ENCODE measurements at places on chromosomes 1 and 21. TPM values are rescaled to one million over a fixed set of nuclear protein-coding genes. Genes with fewer than 3 reads are reported as not detected.

CELA2B gene
- not detected for total RNA-seq

FCRL1 gene
- total RNA-seq, result not detected

CIART gene
- 15.6 TPM for total RNA-seq

SHISAL2A gene
- 0.44 TPM for total RNA-seq

TOR1AIP1 gene
- 25.2 TPM for total RNA-seq

MEGF6 gene
- total RNA-seq, result 21.3 TPM

FBXO2 gene
- 28.9 TPM for total RNA-seq

TLR5 gene
- total RNA-seq, result not detected

GRCh38 chr1:110548381-110548780 lies 29.4 kb upstream of the KCNA10 start:
- no peaks in the 10 kb centered on the region for H3K27me3 ChIP-seq
- H3K36me3 ChIP-seq, result no peaks in the 10 kb centered on the region
- no peak overlapping the region for H3K27ac ChIP-seq
- H3K4me3 ChIP-seq, result no peak overlapping the region
- DNase-seq, result peak; percentile 61

GRCh38 chr1:157496121-157496526 lies 56.2 kb downstream of the FCRL5 start:
- no peak overlapping the region for H3K4me3 ChIP-seq
- H3K27me3 ChIP-seq, result no peaks in the 10 kb centered on the region
- H3K27ac ChIP-seq, result no peak overlapping the region

DNA sequence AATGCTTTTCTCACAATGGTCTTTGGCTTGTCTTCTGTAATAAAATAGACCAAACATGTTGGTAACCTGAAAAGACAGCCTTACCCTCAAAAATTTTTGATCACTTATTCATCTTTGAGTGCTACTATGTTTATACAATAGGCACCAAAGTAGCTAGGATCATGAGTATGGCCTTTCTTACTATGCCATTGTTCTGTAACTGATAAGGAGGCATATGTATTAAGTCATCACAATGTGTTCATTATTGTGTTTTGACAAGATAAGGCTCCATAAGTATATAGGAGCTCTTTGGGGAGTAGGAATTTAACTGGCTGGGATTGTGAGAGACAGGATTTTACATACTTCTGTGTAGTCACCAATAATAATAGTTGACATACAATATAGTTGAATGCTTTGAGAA lies 675 bp downstream of the TMCO2 start:
- DNase-seq, result no peak
- H3K36me3 ChIP-seq, result no peaks in the 10 kb centered on the region
- no peaks in the 10 kb centered on the region for H3K4me1 ChIP-seq
- no peak overlapping the region for H3K27ac ChIP-seq

DNA sequence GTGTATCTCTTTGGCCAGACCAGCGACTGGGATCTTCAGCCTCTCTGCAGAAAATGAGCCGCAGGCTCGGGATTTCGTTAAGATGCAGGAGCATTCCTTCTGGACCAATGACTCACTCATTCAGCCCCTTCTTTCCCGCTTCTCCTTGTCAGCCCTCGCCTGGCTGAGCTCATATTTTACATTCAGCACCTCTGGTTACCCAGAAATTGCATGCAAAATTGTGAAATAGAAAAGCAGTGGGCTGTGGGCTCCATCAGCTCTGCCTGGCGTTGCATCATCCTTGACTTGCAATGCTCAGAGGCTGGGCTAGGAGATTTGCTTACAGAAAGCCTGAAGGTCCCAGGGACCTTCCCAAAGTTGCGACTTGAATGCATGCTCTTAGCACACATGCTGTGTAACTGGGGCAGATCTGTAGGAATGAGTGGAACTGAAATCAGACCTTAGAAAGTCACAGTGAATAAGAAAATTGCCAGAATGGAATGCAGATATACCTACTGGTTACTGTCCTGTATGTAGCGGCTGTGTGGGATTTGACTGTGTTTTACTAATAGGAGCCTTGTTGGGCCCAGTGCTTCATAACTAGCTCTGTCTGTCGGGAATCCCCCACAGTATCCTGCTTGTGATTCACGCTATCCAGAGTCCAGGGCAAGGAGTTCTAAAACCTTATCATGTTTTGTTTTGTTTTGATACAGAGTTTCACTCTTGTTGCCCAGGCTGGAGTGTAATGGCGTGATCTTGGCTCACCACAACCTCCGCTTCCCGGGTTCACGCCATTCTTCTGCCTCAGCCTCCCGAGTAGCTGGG lies 444.8 kb downstream of the KIF26B start:
- no peak overlapping the region for H3K27ac ChIP-seq
- H3K36me3 ChIP-seq, result no peaks in the 10 kb centered on the region
- H3K4me1 ChIP-seq, result no peaks in the 10 kb centered on the region

- no peak overlapping the region for H3K27ac ChIP-seq
- no peak for DNase-seq
- peaks cover 2% of the 10 kb centered on the region for H3K36me3 ChIP-seq
- no peak overlapping the region for H3K4me3 ChIP-seq
Observed at GRCh38 chr1:89602871-89603404, 30.0 kb upstream of the LRRC8C start.

DNA sequence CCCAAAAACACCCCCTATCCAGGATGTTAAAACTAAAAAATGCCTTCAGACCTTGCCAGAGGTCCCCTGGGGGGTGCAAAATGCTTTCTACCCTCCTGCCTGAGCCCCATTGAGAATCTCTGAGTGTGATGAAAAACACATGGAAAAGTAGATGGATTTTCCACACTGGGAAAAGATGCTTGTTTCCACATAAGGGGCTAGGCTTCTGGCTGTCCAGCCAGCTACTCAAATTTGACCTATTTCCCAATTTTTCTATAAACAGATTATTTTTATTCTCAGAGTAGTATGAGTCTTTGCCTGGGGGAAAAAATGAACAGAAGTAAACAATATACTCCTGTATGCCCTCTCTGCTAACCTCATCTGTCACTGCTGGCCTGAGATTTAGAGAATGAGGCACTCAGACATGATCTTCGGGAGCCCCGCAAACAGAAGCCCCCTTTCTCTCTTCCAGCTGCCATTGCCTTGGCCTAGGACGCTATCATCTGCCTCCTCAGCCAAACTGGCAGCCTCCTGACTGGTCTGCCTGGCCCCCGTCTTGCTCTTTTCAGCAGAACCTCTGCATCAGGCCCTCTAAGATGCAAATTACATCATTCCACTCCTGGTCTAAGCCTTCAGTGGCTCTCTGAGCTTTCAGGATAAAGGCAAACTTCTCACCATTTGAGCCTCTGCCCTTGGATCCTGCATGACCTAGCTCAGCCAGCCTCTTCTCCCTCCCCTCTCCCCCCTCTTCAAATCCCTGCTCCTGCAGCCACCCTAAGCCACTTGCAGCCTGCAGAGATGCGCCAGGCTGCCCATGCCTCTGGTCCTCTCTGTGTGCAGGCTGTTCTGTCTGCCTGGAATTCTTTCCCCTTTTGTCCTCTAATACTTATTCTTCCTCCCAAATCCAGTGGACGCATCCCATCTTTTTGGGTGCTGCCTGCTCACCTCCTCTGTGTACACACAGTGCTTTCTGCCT lies 39.7 kb upstream of the TMEM125 start:
- H3K4me3 ChIP-seq, result no peak overlapping the region
- H3K27ac ChIP-seq, result no peak overlapping the region
- H3K36me3 ChIP-seq, result no peaks in the 10 kb centered on the region
- no peak for DNase-seq
- no peaks in the 10 kb centered on the region for H3K4me1 ChIP-seq
- no peaks in the 10 kb centered on the region for H3K27me3 ChIP-seq

- no peaks in the 10 kb centered on the region for H3K4me1 ChIP-seq
- no peak overlapping the region for H3K27ac ChIP-seq
- peak; percentile 48 for DNase-seq
- no peak overlapping the region for H3K4me3 ChIP-seq
- peaks cover 70% of the 10 kb centered on the region for H3K36me3 ChIP-seq
Observed at GRCh38 chr1:36285443-36286101, 20.6 kb upstream of the SH3D21 start.

DNA sequence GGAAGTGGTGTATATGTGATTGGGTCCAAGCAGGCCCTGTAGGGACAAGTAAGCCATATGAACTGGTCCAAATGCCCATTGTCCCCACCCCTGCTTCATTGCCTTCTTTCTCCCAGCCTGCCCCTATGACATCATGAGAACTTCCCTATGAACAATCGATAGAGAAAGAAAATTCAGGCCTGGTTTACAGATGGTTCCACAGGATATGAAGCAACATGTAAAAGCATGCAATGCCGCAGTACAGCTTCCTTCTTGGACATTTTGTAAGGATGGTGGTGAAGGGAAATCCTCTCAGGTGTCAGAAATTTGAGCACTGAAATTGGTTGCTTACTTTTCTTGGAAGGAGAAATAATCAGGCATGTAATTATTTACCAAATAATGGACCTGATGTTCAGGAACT lies 581.7 kb downstream of the MRPL39 start:
- no peak overlapping the region for H3K4me3 ChIP-seq
- DNase-seq, result no peak
- H3K4me1 ChIP-seq, result no peaks in the 10 kb centered on the region

DNA sequence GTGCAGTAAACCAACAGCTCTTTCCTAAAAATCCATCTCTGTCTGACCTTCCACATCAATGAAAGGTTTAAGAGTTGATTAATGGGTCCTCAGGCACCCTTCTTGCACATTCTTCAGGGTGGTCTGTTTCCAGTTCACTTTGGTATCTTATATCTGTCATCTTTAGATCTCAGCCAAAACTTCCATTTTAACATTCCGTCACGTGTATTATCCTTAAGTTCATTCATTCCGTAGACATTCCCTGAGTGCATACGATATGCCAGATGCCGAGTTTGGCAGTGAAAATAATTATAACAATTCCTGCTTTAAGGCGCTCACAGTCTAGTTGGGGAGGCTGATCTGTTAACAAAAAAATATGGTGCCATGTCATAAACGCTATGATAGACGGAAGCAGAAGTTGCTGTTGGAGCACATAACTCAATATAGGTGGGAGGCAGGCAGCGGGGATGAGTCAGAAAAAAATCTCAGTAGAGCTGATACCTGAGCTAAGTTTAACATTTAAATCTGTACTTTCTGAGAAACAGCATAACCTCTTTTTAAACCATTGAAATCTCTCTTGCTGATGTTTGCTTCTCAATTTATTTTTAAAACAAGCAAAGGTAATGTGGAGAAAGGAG lies 59.6 kb upstream of the HOOK1 start:
- H3K4me1 ChIP-seq, result no peaks in the 10 kb centered on the region
- H3K27ac ChIP-seq, result no peak overlapping the region
- H3K36me3 ChIP-seq, result no peaks in the 10 kb centered on the region
- H3K27me3 ChIP-seq, result no peaks in the 10 kb centered on the region
- DNase-seq, result no peak

GRCh38 chr1:197774466-197775281 lies 606 bp downstream of the DENND1B start:
- no peaks in the 10 kb centered on the region for H3K27me3 ChIP-seq
- peak overlapping the region; percentile 70 for H3K4me3 ChIP-seq
- H3K4me1 ChIP-seq, result no peaks in the 10 kb centered on the region
- no peak overlapping the region for H3K27ac ChIP-seq
